Type B pancreatic cell (in vitro differentiated cells): ENCODE measurements at places on chromosomes 3 and 15. TPM values are rescaled to one million over a fixed set of nuclear protein-coding genes. Genes with fewer than 3 reads are reported as not detected.

CLCN2 gene
- total RNA-seq = 10.8 and 24.9 TPM in 2 replicates

CACNA1D gene
- total RNA-seq = 10.1 and 17.4 TPM in 2 replicates

RPUSD3 gene
- total RNA-seq = 50.9 and 55.0 TPM in 2 replicates

PP2D1 gene
- total RNA-seq = not detected in 2 replicates

CYP8B1 gene
- total RNA-seq = not detected in 2 replicates

DISP2 gene
- 1.5 and 1.8 TPM in 2 replicates for total RNA-seq
